NCI-H1417 treated with DMSO at 0.1 percent for 48 hours (cell line): ENCODE measurements at places on chromosomes 5 and 9.

GRCh38 chr9:68704814-68705530 lies at the start of gene PIP5K1B:
Gene PIP5K1B (plus strand): TSS chr9:68705240. CDS start chr9:68822615, 117,375 bp downstream.
- peak; percentile 39 for DNase-seq

GRCh38 chr9:82410306-82410705 lies 421.7 kb downstream of the SPATA31D1 start:
- DNase-seq, result no peak

DNA sequence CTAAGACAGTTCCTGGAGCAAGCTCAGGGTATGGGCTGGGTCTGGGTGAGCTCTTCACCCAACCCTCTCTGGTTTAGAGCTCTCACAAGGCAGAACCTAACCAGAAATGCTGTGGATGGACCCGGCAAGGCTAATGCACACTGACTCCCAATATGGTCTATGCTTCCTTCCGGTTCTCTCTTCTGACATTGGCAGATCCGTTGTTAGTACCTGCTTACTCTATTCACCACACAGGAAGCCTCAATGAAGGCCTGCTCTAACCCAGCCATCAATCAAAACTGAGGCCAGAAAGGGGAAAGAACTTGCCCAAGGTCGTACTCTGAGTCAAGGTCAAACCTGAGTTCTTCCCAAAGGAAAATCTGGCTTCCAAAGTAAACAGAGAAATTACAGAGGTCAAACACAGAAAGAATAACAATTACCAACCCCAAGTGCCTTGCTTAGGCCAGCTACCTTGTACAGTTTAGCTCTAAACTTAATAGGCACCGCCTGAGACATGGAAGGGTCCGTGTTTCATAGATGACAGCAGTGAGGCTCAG lies 46.0 kb upstream of the AKNA start:
- DNase-seq, result no peak

GRCh38 chr5:57338068-57338867 lies 144.3 kb downstream of the ACTBL2 start:
- DNase-seq, result no peak

- DNase-seq, result no peak
These were observed 190.3 kb downstream of the WDR70 start for GRCh38 chr5:37569466-37569865.

DNA sequence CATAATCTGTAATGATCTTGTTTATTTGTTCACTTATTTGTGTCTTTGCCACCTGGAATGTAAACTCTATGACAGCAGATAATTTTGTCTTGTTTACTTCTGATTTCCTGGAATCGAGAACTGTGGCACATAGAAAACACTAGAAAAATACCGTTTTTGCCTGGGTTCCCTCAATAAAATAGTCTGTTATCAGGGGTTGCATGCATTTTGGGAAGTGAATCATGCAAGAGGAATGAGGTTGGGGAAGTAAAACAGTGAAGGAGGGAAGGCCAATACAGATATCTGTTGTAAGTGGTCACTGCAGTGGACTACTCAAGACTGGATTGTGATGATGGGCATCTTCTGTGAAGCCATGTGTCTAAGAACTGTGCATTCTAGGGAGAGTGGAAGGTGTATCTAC lies 45.2 kb upstream of the IL6ST start:
- DNase-seq, result no peak

GRCh38 chr5:15234366-15234765 lies 265.6 kb upstream of the FBXL7 start:
- no peak for DNase-seq

- DNase-seq, result no peak
These were observed 189.1 kb downstream of the ROR2 start for GRCh38 chr9:91760906-91761305.

GRCh38 chr5:141965071-141965470 lies 3.8 kb upstream of the RNF14 start:
- no peak for DNase-seq

DNA sequence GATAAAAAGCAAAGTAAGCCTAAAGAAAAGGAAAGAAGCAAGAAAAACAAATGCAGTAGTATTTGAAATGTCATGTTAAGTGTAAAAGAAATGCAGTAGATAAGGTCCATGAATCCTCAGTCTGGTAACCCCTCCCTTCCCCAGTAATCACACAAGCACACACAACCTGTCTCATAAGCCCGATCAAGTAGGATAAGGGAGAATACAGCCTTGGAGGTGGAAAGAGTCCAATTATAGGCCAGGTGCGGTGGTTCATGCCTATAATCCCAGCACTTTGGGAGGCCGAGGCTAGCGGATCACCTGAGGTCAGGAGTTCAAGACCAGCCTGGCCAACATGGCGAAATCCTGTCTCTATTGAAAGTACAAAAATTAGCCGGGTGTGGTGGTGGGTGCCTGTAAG lies 117.9 kb downstream of the GADD45G start:
- DNase-seq, result no peak

GRCh38 chr5:67416133-67416937 lies 219.7 kb upstream of the CD180 start:
- no peak for DNase-seq

GRCh38 chr5:43171451-43171850 lies 20.6 kb upstream of the NIM1K start:
- DNase-seq, result no peak

GRCh38 chr9:21611891-21612290 lies 129.8 kb upstream of the IFNE start:
- DNase-seq, result no peak

DNA sequence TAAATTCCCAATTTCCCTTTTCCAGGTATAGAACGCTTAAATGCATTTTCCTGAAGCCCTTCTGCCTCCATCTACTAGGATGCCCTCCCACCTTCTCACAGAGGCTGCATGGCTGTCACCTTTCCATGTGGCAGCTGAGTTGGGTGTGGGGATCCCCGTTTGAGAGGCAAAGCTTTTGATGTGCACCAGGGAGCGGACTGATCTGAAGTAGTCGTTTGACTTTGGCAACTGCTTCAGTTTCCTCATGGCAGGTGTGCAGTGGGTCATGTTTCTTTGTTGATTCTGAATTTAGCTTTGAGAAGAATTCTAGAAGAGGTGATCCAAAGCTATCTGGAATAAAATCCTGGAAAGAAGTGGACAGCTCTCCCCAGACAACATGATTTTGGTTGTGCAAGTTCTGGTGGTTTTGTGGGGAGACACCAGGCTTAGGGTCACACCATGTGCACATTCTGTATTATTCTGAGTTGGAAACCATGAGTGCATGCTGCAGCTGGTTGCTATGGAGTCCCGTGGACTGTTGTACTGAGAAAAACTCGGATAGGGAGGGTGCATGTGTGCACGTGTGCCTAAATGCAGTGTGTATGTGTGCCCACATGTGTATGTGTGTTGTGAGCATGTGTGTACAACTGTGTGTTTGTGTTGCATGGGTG lies 63.5 kb downstream of the GADD45G start:
- no peak for DNase-seq

- no peak for DNase-seq
These were observed 22.6 kb downstream of the STXBP1 start for GRCh38 chr9:127634698-127635097.

- no peak for DNase-seq
These were observed 5.5 kb upstream of the PDLIM7 start for GRCh38 chr5:177502886-177503285.

DNA sequence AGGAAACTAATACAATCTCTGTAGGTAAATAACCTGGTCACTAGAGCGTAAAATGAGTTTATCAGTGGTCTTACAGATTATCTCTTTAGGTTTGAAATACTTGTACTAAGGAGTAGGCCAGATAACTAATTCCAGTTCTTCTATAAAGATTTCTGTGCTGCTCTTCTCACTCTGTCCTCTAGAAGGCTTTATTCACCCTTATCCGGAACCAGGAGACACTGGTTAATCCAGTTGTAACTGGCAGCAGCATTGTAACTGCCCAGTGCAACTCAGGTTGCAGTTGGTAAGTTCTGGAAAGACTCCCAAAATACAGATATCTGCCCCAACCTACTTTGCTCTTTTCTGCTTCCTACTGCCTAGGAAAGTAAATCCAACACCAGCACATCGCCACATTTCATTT lies 19.8 kb downstream of the C5orf22 start:
- no peak for DNase-seq

- no peak for DNase-seq
These were observed 571 bp upstream of the MARCHF11 start for GRCh38 chr5:16179936-16180788.

- DNase-seq, result no peak
These were observed 1.1 kb downstream of the LRRC70 start for GRCh38 chr5:62579761-62580160.

DNA sequence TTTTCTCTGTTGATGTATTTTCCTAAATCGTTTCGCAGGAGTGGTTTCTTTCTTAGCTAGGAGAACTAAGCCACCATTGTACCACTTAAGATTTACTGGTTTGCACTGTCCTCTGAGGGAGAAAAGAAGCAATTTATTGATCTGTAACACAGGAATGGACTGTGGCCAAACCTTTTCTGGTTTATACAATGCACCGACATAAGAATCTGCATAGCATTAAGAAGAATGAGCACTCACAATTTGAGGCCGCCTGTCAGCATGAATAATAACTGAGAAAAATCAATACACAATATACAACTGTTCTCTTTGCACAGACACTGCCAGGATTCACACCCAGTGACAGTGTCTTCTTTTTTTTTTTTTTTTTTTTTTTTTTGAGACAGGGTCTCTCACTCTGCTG lies 168.6 kb upstream of the DMRT1 start:
- no peak for DNase-seq

DNA sequence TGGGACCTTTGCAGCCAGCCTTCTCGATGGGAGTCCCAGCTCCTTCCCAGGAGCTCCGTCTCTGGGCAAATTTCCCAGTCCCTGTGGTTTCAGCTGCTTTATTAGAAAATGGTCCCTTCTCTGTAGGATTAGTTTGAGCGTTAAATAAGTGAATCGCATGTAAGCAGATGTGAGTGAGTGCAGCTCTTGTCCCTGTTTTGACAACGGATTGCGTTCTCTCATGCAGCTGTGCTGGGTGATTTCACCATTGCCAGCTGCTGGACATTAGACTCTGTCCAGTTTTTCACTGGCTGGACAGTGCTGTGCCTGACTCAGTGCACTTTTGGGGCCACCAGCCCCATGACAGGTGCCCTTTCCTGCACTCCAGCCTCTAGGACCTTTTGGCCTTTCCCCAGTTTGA lies 11.6 kb upstream of the CEL start:
- no peak for DNase-seq

DNA sequence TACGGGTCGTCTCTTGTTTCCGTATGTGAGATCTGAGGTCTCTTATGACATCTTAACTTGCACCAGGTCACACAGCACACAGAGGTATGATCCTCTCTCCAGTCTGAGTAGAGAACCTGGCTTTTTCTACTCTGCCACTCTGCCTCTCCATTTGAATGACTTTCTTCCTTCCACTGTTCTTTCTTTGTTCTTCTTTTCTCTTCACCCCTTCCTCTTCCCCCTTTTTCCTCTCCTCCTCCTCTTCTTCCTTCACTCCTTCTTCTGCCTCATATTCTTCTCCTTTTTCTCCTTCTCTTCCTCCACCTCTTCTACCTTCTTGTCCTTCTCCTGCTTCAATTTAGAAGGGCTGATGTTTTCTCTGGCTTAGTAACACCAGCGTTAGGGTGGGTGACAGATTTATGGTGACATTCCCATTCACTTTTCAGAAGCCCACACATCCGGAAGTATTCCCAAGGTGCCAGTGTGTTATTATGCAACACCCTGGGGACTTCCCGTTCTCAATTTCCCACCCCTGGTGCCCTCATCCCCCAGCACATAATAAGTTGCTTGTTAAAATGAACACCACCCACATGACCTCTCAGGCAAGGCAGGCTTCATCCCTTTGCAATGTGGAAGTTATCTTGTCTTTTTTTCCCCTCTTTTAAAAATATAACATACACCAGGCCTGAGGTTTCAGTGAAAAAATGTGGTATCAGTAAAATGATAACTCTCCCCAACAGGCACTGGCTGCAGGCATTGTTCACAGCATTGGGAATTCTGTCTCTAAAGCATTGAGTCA lies 122.0 kb downstream of the PAPPA start:
- no peak for DNase-seq

- no peak for DNase-seq
These were observed at the start of gene GABRB2 for GRCh38 chr5:161546470-161547301. Gene GABRB2 (minus strand): TSS chr5:161546725. CDS start chr5:161546643, 82 bp downstream.

DNA sequence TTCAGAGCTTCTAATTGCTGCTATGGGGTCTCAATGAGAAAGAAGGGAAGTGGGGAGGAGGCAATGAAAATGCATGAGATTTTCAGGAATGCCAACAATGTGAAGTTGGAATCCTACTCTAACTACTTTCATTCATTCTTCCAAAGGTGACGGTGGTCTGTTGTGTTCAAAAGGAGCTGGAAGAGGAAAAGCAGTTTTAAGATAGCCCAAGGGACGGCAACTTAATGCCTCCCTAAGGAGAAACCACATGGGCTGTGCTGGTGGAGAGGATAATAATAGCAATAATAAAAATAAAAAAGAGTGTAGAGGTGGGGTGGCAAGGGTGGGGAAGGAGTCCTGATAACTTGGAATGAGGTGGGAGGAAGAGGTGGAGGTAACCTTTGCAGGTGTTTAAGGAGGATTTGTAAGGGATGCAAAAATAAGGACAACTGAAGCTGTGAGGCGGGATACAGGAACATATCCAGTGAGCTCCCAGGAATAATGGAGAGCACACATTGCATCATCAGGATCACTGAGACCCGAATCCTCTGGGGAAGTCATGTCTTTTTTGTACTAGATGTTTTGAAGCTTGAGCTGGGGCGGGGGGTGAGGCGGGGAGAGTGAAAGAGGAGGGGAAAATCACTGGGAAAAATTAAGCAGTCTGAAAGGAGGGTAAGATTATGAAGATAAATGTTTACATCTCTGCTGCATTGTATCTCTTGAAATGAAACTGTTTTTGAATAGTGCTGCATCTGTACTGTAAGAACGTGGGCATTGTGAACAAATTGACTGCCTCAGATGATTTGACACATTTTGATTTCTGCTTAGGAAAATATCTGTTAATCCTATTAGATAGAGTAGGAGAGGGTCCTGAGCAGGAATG lies 120.1 kb upstream of the TMEM161B start:
- no peak for DNase-seq

- DNase-seq, result no peak
These were observed 26.9 kb downstream of the FNIP1 start for GRCh38 chr5:131769961-131770360.

DNA sequence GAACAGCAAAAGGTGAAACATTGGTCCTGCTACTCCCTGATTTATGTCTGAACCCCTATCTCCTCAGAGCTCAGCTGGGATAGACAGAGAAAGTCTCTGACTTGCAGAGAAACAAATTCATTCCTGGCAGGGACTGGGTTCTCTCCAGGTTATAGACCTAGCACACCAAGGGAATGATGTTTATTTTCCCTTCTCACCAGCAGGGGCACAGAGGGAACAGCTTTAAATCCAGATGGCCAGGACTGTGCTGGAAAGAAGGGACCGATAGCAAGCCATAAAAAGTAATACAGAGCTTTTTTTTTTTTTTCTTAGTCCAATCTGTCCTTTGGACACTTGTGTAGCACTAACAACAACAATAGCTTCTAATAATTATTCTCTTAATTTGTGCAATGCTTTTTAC lies 141.1 kb upstream of the C9orf72 start:
- DNase-seq, result no peak

DNA sequence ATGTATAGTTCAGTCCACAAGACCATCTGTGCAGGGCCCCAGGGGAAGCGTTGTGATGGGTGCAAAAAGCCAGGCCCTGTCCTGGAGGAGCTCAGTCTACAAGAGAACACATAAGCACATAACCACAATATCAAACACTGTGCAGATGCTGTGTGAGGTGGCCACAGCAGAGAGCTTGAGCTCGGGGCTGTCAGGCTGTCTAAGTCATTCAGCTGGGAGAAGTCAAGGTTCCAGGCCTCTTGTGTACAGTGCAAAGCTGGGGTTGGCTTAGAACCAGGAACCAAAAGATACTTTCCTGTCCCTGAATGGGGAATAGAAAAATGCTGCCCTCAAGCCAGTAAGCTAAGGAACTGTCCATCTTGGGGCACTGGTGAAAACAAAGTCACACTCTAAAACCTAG lies 75.0 kb downstream of the PRDM6 start:
- no peak for DNase-seq

GRCh38 chr9:124456341-124457078 lies 6.3 kb downstream of the ADGRD2 start:
- no peak for DNase-seq
